ENCODE measurements at places on chromosomes 5 and 9.

GRCh38 chr5:36045895-36046294 is 20.8 kb downstream of the UGT3A2 start:
- no peak for DNase-seq

GRCh38 chr5:123181394-123181801 is 92.4 kb downstream of the PRDM6 start:
- no peak for DNase-seq

DNA sequence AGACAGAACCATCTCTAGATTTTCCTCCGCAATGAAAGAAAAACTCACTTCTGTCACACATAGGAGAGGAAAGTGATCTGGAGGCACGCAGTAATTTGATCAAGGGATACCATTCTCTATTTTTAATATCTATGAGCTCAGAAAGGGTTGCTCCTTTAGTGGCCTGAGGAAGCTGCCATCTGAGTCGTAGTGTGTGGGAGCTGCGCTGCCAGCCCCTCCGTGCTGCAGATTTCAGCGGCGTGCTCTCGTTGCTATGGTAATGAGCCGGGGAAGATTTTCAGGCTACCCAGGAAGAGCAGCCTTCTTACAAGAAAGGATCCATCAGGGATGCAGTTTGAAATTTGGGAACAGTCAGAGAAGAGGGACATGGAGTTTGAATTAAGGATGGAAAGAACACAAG is 17.1 kb upstream of the GOLM1 start:
- no peak for DNase-seq

- DNase-seq, result peak; percentile 23
These were observed 1.1 kb downstream of the ARL10 start for GRCh38 chr5:176366232-176366894.

GRCh38 chr5:124952079-124952478 is 205.6 kb upstream of the ZNF608 start:
- peak; percentile 59 for DNase-seq

DNA sequence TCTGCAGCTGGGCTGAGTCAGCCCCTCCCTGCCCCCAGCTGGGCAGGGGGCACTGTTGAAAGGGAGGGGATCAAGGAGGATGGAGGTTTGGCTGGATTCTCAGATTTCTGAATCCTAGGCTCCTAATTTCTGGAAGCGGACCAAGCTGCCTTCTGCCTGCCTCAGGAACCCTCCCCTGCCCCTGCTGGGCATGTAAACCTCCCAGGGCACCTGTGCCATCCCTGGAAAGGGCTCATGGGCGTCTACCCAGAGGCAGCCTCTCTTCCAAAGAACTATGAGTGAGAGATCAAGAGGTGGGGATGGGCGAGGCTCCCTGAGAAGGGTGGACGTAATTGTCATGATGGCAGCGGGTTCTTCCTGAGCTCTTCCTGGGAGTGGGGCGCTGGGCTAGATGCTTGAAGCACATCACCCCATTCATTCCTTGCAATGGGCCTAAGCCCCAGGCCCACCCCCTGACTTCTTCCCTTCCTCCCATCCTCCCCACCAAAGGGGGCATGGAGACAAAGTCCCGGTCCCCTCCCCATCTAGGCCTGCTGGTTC is 21.6 kb downstream of the CSF1R start:
- no peak for DNase-seq

- no peak for DNase-seq
These were observed 32.9 kb downstream of the NTRK2 start for GRCh38 chr9:84702471-84702870.

Data from GM06990 (cell line).